ENCODE measurements at places on chromosomes 7 and 10.

- no peak for DNase-seq
Observed at GRCh38 chr7:157194948-157195347, 56.2 kb downstream of the UBE3C start.

GRCh38 chr10:65628493-65629139, 1297.2 kb upstream of the LRRTM3 start:
- no peak for DNase-seq

DNA sequence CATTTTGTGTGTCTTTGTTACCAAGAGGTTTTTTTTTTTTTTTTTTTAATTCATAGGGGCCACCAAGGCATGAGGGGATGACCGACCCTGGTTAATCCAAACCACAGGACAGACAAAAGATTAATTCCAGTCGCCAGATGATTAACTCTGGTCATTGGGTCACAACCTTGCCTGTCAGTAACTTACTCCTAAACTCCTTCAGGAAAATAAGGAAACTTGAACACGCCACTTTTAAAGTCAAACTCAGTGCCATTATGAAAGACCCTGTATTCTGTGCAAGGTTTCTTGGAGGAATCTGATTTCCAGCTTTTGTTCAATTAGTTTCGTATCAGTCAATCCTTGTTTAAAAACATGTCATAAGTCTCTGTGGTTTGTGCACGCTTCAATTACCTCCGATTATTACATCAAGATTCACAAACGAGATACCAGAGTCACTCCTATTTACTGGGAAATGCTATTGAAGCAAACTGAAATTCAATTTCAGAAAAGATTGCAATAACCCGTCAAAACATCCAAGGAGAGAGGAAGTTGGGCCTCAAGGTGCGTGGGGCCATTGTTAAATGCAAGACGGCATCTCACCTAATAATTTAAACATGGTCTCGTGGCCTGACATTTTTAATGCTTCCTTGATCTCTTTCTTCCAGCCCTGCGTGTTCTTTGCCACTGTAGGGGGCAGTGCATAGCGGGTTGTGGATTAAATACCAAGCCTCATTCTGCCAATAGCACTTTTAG, 44.0 kb downstream of the NRP1 start:
- no peak for DNase-seq

- DNase-seq, result no peak
Observed at GRCh38 chr10:62669341-62669740, 135.2 kb upstream of the ADO start.

DNA sequence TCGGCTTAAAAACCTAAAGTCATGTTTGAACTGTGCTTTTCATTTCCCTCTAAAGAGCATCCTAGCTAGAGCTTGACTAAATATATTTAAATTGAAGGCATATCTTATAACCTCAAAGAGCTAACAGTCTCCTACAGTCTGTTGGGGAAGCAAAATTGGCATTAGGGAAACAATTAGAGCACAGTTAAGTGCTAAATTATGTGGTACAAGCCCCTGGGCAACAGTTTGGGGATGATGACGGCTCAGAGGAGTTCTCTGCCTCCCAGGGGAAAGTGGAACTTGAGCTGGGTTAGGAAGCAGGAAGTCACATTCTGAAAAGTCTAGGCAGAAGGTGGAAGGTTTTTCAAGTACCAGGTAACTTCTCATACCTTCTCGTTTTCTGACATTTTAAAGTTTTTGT, 18.6 kb upstream of the GOT1 start:
- DNase-seq, result no peak

GRCh38 chr10:43214071-43214955, 52.6 kb downstream of the RASGEF1A start:
- DNase-seq, result no peak

DNA sequence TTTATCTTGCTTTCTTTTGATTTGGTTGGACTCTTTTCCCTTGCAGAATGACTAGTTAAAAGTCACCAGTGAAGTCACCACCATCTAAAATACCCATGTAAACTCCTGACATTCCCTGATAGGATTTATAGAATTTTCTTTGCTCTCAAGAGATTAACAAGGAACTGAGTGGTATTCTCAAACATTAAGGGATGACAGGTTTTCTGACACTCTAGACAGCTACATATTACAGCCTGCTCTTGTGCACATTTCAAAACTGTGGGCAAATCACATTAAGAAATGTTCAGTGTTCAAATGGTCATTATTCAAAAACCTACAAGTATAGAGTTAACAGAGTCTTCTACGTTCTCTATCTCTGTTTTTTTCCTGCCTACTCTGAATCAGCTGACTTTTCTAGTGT, 15.8 kb upstream of the ACSM6 start:
- DNase-seq, result no peak

GRCh38 chr10:121628859-121629258, 30.6 kb upstream of the FGFR2 start:
- no peak for DNase-seq

- no peak for DNase-seq
Observed at GRCh38 chr10:8058274-8059111, 4.0 kb downstream of the GATA3 start.

Measured in suppressor macrophage treated with lipopolysaccharide for 4 hours (primary cell).